Vein endothelial cell (primary cell): ENCODE measurements at places on chromosomes 11 and 22. TPM values are rescaled to one million over a fixed set of nuclear protein-coding genes. Genes with fewer than 3 reads are reported as not detected.

Gene OR5B21
- total RNA-seq: not detected in 2 replicates

Gene APLNR
- 0.48 TPM in 1 of 2 replicates, not detected in the other for total RNA-seq

Gene ADAMTS15
- total RNA-seq: 0.96 and 2.3 TPM in 2 replicates

Gene OR4A16
- not detected in 2 replicates for total RNA-seq

Gene CCDC34
- 2.7 and 2.9 TPM in 2 replicates for total RNA-seq

Gene VPREB1
- total RNA-seq: not detected in 2 replicates

Gene PHETA2
- 14.6 and 24.2 TPM in 2 replicates for total RNA-seq

Gene NLRP14
- 0.10 and 0.65 TPM in 2 replicates for total RNA-seq

Gene EMID1
- under 0.01 TPM in 1 of 2 replicates, not detected in the other for total RNA-seq

Gene BDNF
- 1.1 and 3.9 TPM in 2 replicates for total RNA-seq

Gene KLHDC7B
- under 0.01 TPM in 1 of 2 replicates, not detected in the other for total RNA-seq

Gene LIPT2
- 2.9 and 3.3 TPM in 2 replicates for total RNA-seq

Gene LGALS12
- not detected in 2 replicates for total RNA-seq

Gene SLC17A6
- not detected in 2 replicates for total RNA-seq

Gene KLHL35
- total RNA-seq: 2.0 and 3.9 TPM in 2 replicates

Gene MRGPRE
- total RNA-seq: not detected in 2 replicates

Gene SERPING1
- total RNA-seq: not detected in 2 replicates

Gene MYRF
- 0.48 and 0.65 TPM in 2 replicates for total RNA-seq

Gene C11orf97
- not detected in 2 replicates for total RNA-seq

Gene DNAJB7
- total RNA-seq: under 0.01 TPM in 1 of 2 replicates, not detected in the other

Gene TFIP11
- 39.9 and 40.2 TPM in 2 replicates for total RNA-seq

Gene SCGB1D2
- total RNA-seq: not detected in 2 replicates

Gene VWCE
- 4.6 and 9.8 TPM in 2 replicates for total RNA-seq

Gene TUB
- 1.7 and 2.3 TPM in 2 replicates for total RNA-seq
